ENCODE measurements at places on chromosomes 4 and X. TPM values are rescaled to one million over a fixed set of nuclear protein-coding genes. Genes with fewer than 3 reads are reported as not detected.

- no peak for DNase-seq
Observed at GRCh38 chr4:179441596-179441995, 1999.4 kb upstream of the AGA start.

- no peak for DNase-seq
Observed at GRCh38 chr4:40626183-40626990, 3.3 kb downstream of the RBM47 start.

- DNase-seq: no peak
Observed at GRCh38 chr4:94221916-94222315, 14.3 kb downstream of the SMARCAD1 start.

TRIM60 gene
- total RNA-seq: not detected

ZNF711 gene
- 2.2 TPM for total RNA-seq

DNA sequence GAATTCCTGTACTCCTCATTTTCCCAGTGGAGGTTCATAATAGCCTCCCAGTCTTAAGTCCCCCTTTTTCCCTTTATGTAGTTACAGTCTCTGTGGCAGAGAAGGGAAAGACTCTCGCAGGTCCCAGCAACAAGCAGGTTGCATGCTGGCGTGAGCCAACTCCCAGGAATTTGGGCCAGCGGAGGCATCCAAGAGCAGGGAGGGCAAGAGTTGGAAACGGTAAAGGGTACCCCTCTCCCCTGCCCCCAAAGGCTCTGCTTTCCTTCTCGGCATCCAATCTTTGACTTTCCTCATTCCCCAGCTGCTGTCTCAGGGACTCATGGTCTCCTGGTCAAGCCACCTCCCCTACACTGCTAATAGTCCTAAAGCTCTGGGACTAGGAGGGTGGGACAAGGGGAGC, 15.4 kb upstream of the HSFX2 start:
- DNase-seq: no peak

DNA sequence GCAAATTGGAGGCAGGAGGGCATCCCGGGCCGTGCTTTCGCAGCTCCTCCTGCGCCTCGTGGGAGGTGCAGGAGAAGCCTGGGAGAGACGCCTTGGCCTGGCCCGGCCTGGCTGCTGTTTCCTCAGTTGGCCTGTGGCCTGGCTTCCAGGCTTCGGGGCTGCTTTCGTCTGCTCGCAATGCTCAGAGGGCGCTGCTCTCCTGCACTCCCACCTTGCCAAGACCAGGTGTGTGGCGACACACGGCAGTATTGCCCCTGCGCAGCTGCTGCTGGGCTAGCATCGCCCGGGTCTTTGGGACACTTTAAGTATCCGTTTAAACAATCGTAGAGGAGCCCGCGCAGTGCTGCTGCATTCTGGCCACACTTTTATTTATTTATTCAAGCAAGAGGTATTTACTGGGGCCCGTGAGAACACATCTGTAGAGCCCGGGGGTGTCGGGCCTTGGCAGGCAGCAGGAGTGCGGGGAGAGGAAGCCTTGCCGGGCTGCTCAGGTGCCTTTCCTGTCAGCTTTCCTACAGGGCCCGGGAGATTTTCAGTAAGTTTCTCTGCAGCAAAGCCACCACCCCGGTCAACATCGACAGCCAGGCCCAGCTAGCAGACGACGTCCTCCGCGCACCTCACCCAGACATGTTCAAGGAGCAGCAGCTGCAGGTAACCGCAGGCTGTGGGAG, 26.2 kb upstream of the HGFAC start:
- no peak for DNase-seq

- no peak for DNase-seq
Observed at GRCh38 chr4:92059615-92060014, 244.2 kb upstream of the GRID2 start.

HSPA4L gene
- total RNA-seq: 14.2 TPM

GRCh38 chrX:133698298-133698697, 283.0 kb upstream of the GPC4 start:
- no peak for DNase-seq
